ENCODE measurements at places on chromosomes 7 and 10.
A peak's percentile ranks its signal among the peaks of the same experiment; 100 is the strongest.

DNA sequence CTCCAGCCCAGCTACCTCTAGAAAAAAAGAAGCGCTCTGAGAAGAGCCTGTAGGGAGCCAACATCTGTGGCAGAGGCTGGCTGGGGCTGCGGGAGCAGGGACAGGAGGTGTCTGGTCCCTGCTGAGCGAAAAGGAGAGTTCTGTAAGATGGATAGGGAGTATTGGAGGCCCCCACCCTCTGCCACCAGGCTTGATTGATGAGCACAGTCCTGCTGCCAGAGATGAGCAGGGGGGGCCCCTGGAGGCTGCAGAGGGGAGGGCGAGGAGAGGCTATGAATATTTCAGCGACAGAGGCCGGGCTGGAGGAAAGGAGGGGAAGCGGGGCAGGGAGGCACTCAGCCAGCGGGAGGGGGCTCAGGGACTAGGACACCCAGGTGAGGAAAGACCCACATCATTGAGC lies 44.5 kb upstream of the HSPB1 start:
- no peak overlapping the region for H3K4me3 ChIP-seq
- H3K36me3 ChIP-seq = no peaks in the 10 kb centered on the region
- H3K27ac ChIP-seq = no peak overlapping the region
- H3K27me3 ChIP-seq = peaks cover 25% of the 10 kb centered on the region

- peaks cover 6% of the 10 kb centered on the region for H3K4me1 ChIP-seq
- no peak for DNase-seq
- H3K27ac ChIP-seq = no peak overlapping the region
- H3K27me3 ChIP-seq = no peaks in the 10 kb centered on the region
- no peak overlapping the region for H3K4me3 ChIP-seq
- no peaks in the 10 kb centered on the region for H3K36me3 ChIP-seq
Observed at GRCh38 chr7:4203626-4204512, 478.2 kb upstream of the FOXK1 start.

GRCh38 chr7:142603870-142604448 lies 145.3 kb upstream of the PRSS1 start:
- H3K27me3 ChIP-seq = peaks cover 6% of the 10 kb centered on the region
- H3K36me3 ChIP-seq = no peaks in the 10 kb centered on the region
- no peak overlapping the region for H3K4me3 ChIP-seq

DNA sequence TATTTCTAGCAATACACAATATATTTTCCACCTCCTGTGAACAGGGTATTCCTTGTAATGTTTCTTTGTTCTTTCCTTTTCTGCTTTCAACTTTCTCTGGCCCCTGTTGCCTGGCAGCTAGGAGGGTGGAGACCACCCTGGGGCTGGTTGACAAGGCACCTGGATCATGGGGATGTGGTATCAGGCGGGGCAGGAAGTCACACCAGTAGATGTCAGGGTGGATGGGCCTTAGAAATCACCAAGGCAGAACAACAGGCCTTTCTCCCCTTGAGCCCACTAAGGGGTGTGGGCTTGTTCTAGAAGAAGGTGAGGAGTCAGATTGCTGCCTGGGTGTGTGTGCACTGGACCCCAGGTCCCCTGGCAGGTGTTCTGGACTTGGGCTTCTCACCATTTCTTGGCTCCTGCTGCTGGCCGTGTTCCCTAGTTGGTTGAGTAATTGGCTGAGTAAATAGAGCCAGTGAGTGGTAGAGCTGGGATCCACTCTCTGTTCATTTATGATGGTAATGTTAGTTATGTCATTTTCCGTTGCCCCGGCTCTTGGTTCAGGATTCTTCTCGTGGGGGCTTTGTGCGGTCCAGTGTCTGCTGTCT lies 24.9 kb downstream of the ZNF783 start:
- H3K4me1 ChIP-seq = peaks cover 69% of the 10 kb centered on the region
- H3K27ac ChIP-seq = peak overlapping the region; percentile 86
- H3K4me3 ChIP-seq = peak overlapping the region; percentile 83
- H3K36me3 ChIP-seq = peaks cover 15% of the 10 kb centered on the region
- H3K27me3 ChIP-seq = no peaks in the 10 kb centered on the region

DNA sequence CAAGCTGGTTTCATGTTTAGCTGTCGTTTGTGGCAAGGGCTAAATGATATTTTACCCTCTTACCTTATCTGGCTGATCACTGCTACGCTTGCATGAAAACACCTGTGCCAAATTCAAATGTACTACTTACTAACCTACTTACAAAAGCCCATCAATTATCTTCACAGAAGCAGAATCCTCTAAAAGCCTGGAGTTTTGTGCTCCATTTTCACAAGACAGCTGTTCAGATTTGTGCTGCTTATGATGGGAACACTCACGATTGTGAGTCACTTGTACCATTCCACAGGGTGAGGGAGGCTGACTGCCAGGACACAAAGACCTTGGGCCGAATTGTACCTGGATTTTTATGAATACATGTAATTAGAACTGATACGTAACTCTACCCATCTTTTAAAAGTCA lies 245.0 kb upstream of the NPY start:
- no peak overlapping the region for H3K4me3 ChIP-seq
- no peaks in the 10 kb centered on the region for H3K36me3 ChIP-seq

- H3K36me3 ChIP-seq = no peaks in the 10 kb centered on the region
- peaks cover 3% of the 10 kb centered on the region for H3K27me3 ChIP-seq
- DNase-seq = no peak
- H3K4me3 ChIP-seq = no peak overlapping the region
Observed at GRCh38 chr10:70780370-70780760, 4.8 kb downstream of the TBATA start.

GRCh38 chr7:130432886-130433285 lies 7.9 kb downstream of the CEP41 start:
- peaks cover 17% of the 10 kb centered on the region for H3K36me3 ChIP-seq
- no peak overlapping the region for H3K27ac ChIP-seq
- no peak overlapping the region for H3K4me3 ChIP-seq
- H3K27me3 ChIP-seq = no peaks in the 10 kb centered on the region
- H3K4me1 ChIP-seq = peaks cover 16% of the 10 kb centered on the region
- no peak for DNase-seq

- H3K27ac ChIP-seq = no peak overlapping the region
- no peak for DNase-seq
- H3K36me3 ChIP-seq = no peaks in the 10 kb centered on the region
- no peaks in the 10 kb centered on the region for H3K4me1 ChIP-seq
Observed at GRCh38 chr10:111211706-111212105, 134.9 kb downstream of the ADRA2A start.

All from activated CD4-positive, alpha-beta T cell treated with anti-CD3 and anti-CD28 coated beads, Interleukin-2, amount 10 ng/mL, durations not matched to agents 7 days and 5 days (primary cell).